ENCODE measurements at places on chromosomes 4 and X.
A peak's percentile ranks its signal among the peaks of the same experiment; 100 is the strongest.

- DNase-seq, result peak; percentile 83
Observed at GRCh38 chr4:56467284-56468096, at the start of gene SRP72. SRP72 (plus strand) TSS chr4:56467617; CDS start chr4:56467636, 19 bp downstream.

GRCh38 chr4:64079316-64079715 is 329.9 kb downstream of the TECRL start:
- DNase-seq, result no peak

GRCh38 chrX:66017659-66018170 is 22.2 kb downstream of the VSIG4 start:
- DNase-seq, result no peak

GRCh38 chr4:11765849-11766453 is 337.3 kb upstream of the HS3ST1 start:
- no peak for DNase-seq

- DNase-seq, result no peak
Observed at GRCh38 chrX:39204945-39205344, 403.7 kb downstream of the MID1IP1 start.

- no peak for DNase-seq
Observed at GRCh38 chr4:156298230-156298629, 344.6 kb upstream of the CTSO start.

GRCh38 chrX:9163214-9163709 is 129.3 kb upstream of the FAM9B start:
- no peak for DNase-seq

- no peak for DNase-seq
Observed at GRCh38 chr4:1489639-1489995, 83.4 kb upstream of the NKX1-1 start.
